CD8-positive, alpha-beta T cell (primary cell): ENCODE measurements at places on chromosomes 7 and 10.

DNA sequence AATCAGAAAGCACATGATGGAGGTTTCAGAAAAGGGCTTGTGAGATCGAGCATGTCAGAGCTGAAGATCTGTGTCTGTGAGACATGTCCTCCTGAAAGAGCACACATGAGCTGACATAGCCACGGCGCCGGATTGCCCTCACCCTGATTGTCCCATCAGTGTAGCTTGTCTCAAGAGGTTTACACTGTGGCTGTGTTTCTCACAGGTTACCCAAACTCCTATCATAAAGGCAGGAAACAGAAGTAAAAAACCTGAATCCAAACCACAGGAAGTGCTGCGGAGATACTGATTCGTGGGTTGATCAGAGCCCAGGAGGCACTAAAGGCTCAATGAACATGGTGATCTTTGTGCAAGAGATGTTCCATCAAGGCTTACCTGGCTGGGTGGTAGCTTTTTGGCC lies 3.9 kb upstream of the ATP6V0E2 start:
- peak; percentile 57 for DNase-seq

DNA sequence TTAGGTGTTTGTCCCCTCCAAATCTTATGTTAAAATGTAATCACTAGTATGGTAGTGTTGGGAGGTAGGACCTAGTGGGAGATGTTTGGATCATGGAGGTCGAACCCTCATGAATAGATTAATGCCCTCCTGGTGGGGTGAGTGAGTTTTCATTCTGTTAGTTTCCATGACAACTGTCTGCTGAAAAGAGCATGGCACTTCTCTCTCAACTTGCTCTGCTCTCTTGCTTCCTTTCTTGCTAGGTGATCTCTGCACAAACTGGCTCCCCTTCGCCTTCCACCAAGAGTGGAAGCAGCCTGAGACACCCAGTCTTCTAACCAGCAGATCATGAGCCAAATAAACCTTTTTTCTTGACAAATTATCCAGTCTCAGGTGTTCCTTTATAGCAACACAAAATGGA lies 853.9 kb downstream of the SORCS1 start:
- DNase-seq, result no peak

DNA sequence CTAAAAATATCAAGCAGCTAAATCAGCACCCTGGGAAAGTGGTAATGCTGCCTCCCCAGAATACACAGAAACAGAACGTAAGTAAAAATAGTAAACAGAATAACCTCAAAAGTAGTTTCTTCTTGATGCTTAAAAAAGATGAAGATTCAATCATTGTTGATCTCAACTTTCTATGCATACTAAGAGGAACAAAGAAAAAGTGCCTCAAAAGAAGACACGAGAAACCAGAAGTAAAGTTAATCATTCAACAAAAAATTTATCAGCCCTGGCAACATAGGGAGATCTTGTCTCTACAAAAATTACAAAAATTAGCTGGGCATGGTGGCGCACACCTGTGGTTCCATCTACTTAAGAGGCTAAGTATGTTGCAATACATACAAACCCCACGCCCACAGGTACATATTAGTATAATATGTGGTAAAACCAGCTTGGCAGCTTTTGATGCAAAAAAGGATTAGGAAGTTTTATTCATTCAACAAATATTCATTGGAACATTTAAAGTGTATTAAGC lies 153.7 kb downstream of the NRBF2 start:
- no peak for DNase-seq

DNA sequence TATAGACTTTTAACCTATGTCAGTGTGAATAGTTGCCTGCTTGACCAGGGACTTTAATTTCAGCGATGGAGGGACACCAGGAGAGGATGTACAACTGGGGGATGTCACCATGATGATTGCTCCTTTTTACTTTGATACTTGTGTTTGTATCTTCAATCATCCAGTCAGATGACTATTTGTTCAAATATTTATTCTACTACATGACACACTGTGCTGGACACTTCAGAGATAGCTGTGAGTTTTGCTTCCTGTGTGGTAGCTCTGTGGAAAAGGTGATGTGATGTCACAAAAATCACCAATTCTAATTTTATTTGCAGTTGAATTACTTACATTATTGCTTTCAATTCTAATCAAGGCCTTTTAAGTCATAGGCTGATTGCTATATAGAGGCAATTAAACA lies 62.7 kb upstream of the CREB5 start:
- no peak for DNase-seq

- DNase-seq, result no peak
Observed at GRCh38 chr7:11612737-11613136, 219.3 kb downstream of the THSD7A start.

- DNase-seq, result no peak
Observed at GRCh38 chr10:94006591-94007550, 13.1 kb downstream of the PLCE1 start.

DNA sequence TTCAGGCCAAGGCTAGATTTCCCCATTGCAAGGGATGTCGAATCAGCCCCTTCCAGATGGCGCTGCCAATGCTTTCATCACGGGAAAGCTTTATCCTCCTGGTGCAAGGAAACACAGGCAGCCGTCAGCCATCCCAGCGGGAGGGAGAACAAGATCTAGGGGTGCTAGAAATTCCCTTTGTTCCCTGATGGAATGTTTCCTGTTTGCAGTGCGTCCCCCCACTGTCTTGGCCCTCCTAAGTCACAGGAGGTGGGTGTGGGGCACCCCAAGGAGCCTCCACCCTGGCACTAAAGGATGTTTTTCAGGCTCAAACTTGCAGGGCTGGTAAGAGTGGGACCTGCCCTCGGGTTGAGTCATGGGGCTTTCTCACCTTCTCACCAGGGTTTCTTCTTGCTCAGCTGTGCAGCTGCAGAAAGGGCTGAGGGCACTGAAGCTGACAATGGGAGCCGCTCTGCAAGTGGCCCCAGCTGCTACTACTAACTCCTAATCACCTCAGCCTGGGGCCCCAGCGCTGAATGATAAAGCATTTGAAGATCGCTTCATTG lies 103.6 kb downstream of the PRPF18 start:
- no peak for DNase-seq

- peak; percentile 15 for DNase-seq
Observed at GRCh38 chr7:103065667-103066066, 8.9 kb downstream of the FBXL13 start.

GRCh38 chr10:35228058-35228457 lies 101.4 kb downstream of the CREM start:
- DNase-seq, result no peak

- no peak for DNase-seq
Observed at GRCh38 chr7:73839743-73840714, 2.3 kb downstream of the METTL27 start.

DNA sequence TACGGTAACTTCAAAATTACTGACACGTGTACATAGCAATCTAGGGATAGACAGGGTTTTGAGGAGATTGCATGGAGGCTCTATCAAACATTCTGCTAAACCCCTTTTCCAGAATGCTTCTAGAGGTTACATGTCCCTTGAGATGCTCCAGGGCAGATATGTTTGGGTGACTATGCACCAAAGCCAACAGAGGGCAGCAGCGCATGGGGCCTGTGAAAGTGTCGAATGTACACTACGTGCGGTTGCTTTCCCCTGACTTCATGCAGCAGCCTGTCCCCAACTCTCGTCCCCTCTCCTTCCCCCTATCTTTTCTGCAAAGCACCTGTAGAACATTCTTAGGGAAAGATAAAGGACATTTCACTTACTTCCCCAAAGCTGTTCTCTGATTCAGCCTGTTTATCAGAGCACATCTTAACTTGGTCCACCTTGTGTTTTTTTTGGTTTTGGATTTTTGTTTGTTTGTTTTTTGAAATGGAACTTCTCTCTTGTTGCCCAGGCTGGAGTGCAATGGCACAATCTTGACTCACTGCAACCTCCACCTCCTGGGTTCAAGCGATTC lies 90.2 kb downstream of the UBE3C start:
- DNase-seq, result no peak

DNA sequence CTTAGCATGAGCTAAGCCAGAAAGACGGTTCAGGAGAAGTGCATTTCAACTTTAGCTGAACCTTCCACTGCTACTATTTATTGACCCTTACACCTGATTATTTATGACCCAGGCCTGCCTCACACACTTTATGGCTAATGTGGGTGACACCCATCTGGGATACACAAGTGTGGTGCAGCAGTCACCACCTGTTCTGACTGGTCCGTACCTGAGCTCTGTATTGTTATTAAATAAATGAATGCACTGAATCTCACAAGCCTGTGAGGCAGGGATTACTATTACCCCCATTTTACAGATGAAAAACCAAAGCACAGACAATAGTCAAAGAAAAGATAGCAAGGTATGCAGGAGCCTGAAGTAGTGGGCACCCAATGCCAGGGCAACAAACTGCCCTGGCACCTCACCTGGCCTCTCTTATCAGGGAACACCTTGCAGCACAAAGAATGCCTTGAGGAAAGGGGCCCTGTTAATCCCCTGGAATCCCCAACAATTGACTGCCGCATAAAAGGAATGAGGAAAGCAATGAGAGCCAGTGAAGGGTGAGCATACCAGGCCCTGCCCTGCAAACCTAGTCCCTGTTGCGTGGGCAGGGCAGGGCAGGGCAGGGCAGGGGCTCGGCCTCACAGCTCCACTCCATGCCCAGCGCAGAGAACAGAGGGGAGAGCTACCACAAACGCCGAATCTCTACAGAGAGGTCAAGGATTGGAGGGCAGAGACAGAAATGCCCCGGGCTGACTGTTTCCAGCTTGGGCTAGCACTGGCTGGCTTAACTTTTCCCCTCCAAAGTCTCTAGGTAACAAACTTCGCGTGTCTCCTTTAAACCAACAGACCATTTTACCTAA lies 1.3 kb downstream of the ANXA11 start:
- no peak for DNase-seq

DNA sequence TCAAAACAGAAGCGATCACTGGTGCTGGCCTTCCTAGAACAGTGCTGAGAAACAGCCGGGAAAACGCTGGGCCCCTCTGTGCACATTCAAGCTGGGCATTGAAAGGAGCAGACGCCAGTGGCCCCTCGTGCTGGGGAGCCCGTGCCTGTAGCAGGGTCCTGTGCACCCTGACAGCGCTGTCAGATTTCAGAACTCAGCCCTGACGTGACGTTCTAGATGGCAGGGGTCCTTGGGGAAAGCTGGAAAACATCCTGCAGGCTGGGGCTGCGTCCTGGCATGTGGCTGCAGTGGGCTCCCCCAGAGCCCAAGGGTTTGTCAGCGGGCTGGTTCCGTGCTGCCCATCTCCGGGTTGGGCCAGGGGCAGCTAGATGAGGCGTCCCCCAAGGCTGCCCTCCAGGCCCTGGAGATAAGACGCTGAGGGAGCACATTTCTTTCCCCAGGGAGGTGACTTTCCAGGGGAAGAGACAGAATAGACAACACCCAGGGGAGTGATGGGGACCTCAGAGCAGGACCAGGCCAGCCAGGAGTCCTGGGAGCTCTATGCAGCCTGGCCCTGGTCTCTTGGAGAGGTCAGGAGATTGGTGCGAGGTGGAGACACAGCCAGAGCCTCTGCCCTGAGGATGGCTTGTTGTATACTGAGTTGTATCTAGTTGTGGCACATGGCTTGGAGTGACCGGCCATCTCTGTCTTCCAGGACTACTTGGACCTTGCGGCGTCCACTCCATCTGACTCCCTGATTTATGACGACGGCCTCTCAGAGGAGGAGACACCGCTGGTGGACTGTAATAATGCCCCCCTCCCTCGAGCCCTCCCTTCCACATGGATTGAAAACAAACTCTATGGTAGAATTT lies 12.1 kb upstream of the CSGALNACT2 start:
- no peak for DNase-seq

GRCh38 chr10:32239769-32240168 lies 107.2 kb downstream of the EPC1 start:
- no peak for DNase-seq

- DNase-seq, result peak; percentile 49
Observed at GRCh38 chr7:106285855-106286492, 1.2 kb upstream of the NAMPT start.

DNA sequence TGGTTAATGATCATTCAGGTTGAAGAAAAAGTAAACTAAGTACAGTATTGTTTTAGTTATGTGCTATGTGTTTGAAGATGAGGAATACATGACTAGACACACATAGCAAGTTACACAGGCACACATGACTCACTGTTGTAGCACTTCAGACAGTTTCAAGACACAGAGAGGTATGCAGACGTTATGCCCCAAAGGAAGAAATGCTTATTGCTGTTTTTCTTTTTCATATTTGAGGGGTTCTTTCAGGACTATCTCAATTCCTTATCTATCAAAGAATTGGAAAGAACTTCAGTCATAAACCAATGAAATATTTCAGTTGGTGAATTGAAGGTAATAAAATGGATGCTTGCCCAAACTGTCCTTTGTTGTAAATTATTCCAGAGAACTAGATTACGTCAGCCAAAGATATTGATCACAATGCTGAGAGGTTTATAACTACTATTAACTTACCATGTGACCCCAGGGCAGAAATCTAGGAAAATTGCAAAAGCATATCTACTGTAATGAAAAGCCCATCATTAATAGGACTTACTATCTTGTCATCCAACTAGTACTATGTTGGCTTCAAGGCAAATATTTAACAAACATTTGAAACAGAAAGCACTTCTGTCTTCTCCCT lies 61.2 kb upstream of the CAPZA2 start:
- no peak for DNase-seq

- no peak for DNase-seq
Observed at GRCh38 chr10:124996127-124996853, 54.4 kb downstream of the ZRANB1 start.

DNA sequence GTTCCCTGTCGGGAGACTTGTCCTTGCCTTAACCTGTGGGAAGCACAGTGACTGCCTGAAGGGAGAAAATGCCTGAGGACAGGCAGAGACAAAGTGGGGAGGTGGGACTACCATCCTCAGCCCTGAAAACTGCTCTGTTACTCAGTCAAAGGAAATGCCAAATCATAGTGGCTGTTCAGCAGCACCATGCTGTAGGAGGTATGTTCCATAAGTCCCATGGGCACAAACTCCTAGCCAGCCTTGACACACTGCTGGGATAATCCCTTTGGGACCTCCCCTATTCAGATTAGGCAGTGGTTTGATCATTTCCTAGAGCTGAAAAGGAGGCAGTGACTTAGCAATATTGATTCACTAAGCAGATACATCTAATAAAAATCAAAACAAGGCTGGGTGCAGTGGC lies 80.1 kb downstream of the MCU start:
- DNase-seq, result no peak

DNA sequence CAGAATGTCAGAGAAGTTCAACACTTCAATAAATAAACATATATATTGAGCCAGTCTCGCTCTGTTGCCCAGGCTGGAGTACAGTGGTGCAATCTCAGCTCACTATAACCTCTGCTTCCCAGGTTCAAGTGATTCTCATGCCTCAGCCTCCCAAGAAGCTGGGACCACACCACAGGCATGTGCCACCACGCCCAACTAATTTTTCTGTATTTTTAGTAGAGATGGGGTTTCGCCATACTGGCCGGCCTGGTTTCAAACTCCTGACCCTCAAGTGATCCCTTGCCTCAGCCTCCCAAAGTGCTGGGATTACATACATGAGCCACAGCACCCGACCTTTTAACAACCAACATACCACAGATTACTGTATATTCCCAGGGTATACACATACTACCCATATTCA lies 134.2 kb downstream of the JMJD1C start:
- DNase-seq, result no peak
